Muscle of back (tissue), 13 donors: ENCODE measurements at places on chromosomes 13 and 19. TPM values are rescaled to one million over a fixed set of nuclear protein-coding genes. Genes with fewer than 3 reads are reported as not detected.

DNA sequence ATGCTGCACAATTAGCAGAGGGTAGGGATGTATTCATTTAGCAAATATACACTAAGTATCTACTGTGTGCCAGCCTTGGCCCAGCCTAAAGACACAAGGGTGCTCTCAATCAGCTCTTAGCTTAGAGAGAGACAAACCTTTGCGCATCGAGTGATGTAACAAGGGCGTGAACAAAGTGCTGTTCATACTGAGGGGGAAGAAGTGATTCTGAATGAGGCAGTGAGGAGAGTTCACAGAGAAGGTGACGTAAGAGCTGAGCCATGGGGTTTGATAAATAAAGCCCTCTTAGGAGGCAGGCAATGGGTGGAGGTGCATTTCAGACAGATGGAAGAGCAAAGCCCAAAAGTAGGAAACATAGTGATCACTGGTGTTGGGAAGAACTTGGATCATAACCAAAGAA is 68.5 kb downstream of the FLT1 start:
- DNase-seq, result no peak

- DNase-seq, result no peak
Observed at GRCh38 chr19:19059018-19059836, 4.6 kb upstream of the SLC25A42 start.

GRCh38 chr19:54482889-54483288 is 9.8 kb upstream of the CDC42EP5 start:
- no peak for DNase-seq

- DNase-seq, result no peak
Observed at GRCh38 chr13:21059641-21060337, 1.6 kb downstream of the LATS2 start.

DNA sequence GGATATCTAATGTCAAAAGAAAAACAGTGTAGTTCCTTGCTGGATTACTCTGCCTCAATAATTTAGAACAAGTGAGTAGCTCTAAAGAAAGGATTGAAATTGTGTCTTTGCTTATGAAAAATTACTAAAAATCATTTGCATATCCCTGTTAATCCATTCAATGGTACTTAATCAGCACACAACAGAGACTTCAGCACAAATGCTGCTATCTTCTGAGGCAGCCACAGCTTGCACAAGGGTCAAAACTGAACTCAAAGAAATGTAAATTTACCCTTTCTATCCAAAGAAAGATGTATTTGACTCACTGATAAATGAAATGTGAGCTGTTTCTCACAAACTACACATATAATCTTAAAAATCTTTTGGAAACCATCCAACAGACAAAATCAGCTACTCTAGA is 116.2 kb downstream of the LHFPL6 start:
- DNase-seq, result no peak

DNA sequence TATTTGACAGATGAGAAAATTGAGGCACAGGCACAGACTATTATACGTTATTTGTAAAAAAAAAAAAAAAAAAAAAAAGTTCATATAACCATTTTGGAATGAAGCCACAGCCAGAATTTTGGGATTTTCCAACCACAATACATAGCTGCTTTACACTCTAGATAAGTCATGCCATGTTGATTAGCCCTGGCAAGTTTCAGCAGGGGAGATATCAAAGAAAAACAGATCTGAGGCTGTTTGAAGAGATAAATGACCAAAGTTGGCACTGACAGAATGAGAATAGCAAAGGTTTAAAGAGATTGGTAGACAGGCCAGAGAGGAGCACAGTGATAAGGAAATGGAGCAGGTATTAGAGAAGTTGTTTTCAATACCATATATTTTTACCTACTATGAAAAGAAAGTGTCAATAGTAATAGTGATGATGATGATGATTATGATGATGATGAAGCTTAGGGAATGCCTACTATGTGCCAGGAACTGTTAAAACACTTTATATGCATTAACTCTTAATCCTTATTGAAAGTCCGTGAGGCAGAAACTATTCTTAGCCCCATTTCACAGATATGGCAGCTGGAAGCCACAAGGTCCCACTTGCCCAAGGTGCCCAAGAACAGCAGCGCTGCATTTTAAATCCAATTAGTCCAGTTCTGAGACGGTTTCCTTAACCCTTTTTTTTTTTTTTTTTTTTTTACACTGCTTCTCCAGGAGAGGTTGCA is 105.5 kb downstream of the MBNL2 start:
- no peak for DNase-seq

DNA sequence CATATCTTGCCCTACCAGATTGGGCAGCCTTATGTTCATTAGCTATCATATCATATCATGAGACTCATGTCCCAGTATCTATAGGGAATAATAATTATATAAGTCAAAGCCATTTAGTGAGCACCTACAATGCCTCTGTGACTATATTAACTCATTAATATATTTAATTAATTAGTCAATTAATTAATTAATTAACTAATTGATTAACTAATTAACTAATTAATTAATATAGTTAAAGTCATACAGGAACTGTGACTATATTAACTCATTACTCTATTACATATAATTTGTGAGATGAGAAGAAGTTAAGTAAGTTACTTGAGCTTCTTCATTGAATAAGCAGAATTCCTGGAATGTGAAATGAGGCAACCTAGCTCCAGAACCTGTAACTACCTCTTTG is 588.3 kb upstream of the SLITRK1 start:
- DNase-seq, result no peak

- no peak for DNase-seq
Observed at GRCh38 chr13:75689686-75690085, 53.6 kb downstream of the LMO7 start.

DNA sequence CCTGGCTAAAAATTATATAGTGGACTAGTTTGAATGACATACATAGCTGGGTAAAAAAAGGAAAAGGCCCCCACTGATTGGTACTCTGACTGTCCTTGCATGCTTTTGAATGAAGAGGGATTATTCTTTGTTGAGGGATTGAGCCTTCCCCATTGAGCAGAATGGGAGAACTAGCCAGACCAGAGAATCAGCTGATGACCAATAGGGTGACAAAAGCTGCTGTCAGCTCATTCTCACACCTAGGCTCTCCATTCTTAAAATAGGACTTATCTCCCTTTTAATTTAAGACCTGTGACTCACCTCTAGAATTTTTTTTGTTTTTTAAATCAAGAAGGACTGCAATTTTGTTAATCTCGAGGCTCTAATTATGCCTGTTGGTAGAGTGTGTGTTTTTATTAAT is 79.3 kb downstream of the CRYL1 start:
- DNase-seq, result no peak

TIMM44 gene
- 48.0 TPM for polyA plus RNA-seq

LILRA1 gene
- polyA plus RNA-seq, result 0.76 TPM

CPT1C gene
- 7.0 TPM for polyA plus RNA-seq

ZNF791 gene
- polyA plus RNA-seq, result 13.7 TPM

UBE2L5 gene
- 0.65 TPM for polyA plus RNA-seq

RPS15 gene
- polyA plus RNA-seq, result 743 TPM

DIRAS1 gene
- 1.9 TPM for polyA plus RNA-seq
